ENCODE measurements at places on chromosomes 12 and 14.

DNA sequence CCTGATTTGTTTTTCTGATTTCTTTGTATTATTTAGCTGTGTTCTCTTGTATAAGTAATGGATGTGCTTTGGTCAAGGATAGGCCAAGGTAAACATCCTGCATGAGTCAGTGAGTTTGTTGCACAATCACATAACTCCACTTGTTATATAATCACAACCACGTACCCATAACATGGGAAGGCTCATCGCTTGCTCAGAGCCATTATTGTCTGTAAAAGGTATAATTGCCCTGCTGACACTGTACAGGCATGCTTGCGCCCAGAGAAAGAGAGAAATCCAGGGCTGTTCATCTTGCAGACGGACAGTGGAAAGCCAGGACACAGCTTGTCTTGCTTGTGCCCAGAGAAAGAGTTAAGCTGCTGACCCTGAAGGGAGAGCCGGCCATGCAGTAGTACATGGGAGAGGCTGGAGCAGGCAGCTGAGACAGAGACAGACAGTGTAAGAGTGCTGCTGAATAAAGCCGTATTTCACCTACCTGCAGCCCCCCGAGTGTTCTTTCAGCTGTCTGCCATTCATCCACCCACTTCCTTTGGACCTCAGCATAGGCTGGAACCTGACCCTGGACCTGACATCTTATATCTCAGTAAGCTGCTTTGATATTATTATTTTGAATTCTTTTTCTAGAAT, 174.7 kb upstream of the DAAM1 start:
- no peak for DNase-seq

DNA sequence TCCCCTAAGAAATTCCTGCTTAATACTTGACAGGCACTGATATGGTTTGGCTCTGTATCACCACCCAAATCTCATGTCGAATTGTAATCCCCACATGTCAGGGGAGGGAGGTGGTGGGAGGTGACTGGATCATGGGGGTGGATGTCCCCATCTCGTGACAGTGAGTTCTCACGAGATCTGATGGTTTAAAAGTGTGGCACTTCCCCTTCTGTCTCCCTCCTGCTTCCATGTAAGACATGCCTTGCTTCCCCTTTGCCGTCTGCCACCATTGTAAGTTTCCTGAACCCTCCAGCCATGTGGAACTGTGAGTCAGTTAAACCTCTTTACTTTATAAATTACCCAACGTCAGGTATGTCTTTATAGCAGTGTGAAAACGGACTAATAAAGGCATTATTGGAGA, 198.0 kb downstream of the FOXN3 start:
- no peak for DNase-seq

DNA sequence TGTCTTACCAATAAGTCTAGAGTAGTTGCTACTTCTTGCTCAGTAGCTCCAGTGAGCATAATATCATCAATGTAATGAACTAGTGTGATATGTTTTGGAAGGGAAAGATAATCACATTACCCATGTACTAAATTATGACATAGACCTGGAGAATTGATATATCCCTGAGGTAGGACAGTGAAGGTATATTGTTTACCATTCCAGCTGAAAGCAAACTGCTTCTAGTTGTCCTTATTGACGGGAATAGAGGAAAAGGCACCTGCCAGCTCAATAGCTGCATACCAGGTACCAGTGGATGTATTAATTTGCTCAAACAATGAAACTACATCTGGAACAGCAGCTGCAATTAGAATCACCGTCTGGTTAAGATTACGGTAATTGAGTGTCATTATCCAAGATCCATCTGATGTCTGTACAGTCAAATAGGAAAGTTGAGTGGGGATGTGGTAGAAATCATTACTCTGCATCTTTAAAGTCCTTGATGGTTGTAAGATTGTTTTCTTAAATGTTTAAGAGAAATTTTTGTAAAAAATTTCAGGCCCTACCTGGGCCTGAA, 100.0 kb upstream of the ARHGAP5 start:
- DNase-seq = no peak

- DNase-seq = no peak
Measured at GRCh38 chr12:59088673-59089072, 168.4 kb upstream of the LRIG3 start.

DNA sequence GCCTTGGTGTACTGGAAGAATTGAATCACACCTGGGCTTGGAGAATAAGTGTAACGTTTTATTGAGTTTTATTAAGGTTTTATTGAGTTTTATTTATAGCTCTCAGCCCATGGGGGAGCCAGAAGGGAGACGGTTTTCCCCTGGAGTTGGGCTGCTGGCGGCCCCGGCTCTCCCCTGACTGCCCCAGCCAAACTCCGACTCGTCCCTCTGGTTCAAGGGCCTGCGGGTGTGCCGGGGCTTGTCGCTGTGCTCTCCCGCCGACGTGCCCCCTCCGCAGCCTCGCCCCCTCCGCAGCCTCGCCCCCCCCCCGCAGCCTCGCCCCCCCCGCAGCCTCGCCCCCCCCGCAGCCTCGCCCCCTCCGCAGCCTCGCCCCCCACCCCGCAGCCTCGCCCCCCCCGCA, 326.1 kb upstream of the RTL1 start:
- no peak for DNase-seq

GRCh38 chr14:52272375-52272774, 4.9 kb downstream of the PTGDR start:
- DNase-seq = no peak

DNA sequence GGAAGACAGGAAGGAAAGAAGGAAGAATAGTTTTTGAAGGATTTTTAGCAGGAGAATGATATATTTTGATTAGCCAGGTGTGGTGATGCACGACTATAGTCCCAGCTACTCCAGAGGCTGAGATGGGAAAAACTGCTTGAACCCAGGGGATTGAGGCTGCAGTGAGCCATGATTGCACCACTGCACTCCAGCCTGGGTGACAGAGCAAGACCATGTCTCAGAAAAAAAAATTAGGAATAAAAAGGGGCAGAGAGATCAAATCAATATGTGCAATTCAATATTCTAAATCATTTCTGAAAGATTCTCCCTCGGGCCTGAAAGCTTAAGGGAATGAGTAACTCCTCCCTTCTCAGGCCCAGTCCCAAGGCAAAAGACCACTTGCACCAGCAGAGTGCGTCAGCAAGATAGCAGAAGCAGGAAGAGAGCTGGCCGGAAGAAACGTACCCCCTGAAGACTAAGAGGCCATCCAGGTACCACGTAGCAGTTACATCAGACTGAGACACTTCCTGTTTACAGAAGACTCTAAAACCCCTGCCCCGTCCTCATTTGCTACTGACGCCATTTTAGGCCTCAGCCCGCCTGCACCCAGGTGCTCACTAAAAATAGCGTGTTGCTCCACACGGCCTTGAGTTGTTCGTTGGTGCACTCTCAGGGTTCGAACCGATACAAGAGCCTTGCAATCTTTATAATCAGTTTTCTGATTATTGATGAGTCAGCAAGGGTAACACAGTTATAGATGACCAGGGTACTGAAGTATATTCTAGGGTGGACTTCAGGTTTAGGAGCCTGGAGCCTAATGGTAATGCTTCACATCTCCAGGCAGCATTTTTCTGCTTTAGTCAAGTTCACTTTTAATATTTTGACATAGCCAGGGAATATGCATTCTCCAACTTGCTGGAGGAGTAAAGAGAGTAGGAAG, 57.7 kb upstream of the CSRP2 start:
- no peak for DNase-seq

GRCh38 chr12:108457006-108457733, 57.9 kb upstream of the FICD start:
- DNase-seq = peak; percentile 71

DNA sequence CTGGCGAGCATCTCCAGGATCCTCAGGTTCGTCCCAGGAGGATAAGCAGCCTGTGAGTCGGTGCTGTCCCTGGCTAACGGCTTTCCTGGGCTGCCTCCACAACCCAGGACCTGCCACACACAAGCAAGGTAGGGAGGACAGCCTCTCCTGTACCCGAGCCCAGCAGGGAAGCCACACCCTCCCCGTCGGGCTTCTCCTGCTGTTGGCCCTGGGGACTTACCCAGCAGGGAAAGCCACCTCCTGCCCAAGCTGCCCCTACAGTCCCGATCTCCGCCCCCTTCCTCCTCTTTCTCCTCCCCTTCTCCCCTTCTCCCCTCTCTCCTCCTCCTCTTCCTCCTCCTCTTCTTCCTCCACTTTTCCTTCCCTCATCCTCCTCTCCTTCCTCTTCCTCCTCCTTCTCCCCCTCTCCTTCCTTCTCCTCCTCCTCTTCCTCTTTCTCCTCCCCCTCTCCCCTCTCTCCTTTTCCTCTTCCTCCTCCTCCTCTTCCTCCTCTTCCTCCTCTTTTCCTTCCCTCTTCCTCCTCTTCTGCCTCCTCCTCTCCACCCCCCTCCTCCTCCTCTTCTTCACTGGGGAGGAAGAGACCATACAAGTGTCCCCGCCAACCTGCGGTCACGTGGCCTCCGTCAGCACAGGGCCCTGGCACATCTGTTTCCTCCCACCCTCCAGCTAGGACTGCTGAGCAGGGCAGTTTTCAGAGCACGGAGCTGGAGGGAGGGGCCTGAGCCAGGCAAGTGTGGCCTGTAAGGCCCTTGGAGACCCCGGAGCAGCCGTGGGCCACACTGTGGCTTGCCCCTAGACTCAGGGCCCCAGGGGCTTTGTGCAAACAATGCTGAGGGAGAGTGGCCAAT, 17.3 kb upstream of the RFLNA start:
- DNase-seq = no peak

DNA sequence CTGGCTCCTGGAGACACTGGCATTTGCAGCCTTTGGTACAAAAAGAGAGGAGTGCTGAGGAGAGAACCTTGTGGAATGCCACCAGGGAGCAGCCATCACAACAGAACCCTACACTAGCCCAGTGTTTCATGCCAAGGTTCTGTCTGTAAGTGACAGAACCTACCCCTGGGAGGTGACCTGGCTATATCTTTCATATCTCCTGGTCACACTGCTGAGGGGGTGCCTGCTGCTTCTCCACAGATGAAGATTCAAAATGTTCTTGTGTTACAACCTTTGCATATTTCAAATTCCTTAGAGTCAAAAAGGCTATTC, 12.7 kb upstream of the EIF4B start:
- DNase-seq = no peak

DNA sequence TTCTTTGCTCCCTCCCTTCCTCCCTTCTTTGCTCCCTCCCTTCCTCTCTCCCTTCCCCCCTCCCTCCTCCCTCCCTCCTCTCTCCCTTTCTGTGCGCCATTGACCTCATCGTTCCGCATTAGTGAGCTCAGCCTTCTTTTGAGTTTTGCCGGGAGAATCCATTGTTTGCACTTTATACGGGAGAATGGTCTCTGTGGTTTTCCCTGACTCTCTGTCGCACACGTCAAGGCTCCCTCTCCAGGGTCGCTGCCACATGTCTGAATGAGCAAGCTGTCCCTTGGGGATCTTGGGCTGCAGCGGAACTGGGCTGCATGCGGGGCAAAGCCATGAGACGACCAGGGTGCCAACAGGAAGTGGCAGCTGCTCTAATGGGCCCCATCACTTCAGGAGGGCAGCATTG, 118.5 kb downstream of the GLT1D1 start:
- no peak for DNase-seq

DNA sequence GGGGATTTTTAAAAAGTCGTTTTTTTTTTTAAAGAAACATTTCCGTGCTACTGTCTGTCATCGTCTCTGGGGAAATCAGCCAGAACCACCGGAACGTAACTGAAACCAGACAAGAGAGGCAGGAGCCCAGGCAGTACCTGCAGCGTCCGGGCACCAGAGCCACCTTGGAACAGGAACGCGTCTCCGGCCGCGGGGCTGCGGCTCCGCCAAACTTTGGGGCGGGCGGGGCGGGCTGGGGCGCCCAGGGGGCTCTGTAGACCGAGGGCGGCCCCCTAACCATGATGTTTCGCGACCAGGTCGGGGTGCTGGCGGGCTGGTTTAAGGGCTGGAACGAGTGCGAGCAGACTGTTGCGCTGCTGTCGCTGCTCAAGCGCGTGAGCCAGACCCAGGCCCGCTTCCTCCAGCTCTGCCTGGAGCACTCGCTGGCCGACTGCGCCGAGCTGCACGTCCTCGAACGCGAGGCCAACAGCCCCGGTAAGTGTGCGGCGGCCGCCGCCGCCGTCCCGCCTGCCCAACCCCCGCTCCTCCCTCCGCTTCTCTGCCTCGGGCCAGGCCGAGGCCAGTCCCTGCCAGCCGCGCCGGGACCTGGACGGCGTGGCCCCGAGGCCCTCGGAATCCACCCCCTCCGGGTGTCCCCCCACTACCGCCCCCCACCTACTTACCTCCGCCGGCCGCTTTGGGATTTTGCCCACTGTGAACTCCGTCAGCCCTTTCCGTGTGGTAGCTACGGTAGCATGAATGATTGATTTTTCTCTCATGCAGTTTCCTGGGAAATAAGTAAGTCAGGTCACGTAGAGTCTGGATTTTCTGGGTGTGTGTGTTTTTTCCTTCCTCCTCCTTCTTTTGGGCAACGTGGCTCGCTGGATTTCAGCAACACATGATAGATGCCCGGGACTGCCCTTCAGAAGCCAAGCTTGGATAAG, 972 bp downstream of the SAMD4A start:
- no peak for DNase-seq

DNA sequence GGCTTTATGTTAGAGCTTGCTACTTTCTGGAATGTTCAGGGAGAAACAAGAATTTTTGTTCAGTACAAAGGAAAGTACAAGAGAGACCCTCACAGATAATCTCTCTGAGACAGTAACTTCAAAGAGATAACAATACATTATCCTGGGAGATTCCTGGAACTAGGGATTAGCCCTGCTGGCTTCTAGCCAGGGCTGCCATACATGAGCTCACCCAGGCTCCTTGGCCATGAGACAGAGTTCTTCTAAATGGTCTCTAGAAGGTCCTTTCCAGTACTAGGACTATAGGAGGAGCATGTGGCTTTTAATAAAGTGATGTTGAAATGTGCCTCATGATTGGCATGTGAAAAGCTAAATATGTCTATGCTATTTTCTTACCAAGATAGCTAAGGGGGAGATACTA, 342.5 kb downstream of the EMP1 start:
- DNase-seq = no peak

GRCh38 chr14:102013669-102014200, 49.4 kb downstream of the DYNC1H1 start:
- DNase-seq = no peak

GRCh38 chr12:77925536-77926108, 94.9 kb downstream of the NAV3 start:
- DNase-seq = peak; percentile 82

- no peak for DNase-seq
Measured at GRCh38 chr12:96502477-96502876, 13.1 kb downstream of the CFAP54 start.

DNA sequence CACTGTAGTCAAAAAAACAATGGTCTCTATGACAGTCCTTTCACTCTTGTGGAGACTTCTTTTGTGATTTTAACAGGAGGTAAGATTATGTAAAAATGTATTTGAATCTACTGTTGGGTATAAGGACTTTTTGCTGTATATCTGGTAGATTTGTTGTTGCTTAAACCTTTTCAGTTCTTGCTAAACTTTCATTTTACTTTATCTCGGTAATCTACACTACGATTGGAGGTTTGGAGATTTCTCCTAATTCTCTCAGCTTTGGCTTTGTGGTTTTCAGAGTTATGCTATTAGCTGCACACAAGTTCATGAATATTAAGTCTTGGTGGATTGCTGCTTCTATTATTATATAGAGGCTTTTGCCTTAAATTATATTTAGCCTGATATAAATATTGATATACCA, 116.6 kb upstream of the HIF1A start:
- no peak for DNase-seq
